ENCODE measurements at places on chromosomes 1 and 21. TPM values are rescaled to one million over a fixed set of nuclear protein-coding genes. Genes with fewer than 3 reads are reported as not detected.

C2CD2 gene
- 15.3 TPM for total RNA-seq

TOR1AIP1 gene
- 17.8 TPM for total RNA-seq

C1orf50 gene
- 5.3 TPM for total RNA-seq

GUCA2B gene
- total RNA-seq: not detected

IVL gene
- not detected for total RNA-seq

FCMR gene
- total RNA-seq: not detected

ANGPTL3 gene
- total RNA-seq: not detected

CHI3L1 gene
- total RNA-seq: 0.95 TPM

FCRL5 gene
- not detected for total RNA-seq

CELA2A gene
- total RNA-seq: not detected

PDC gene
- not detected for total RNA-seq

CLEC20A gene
- not detected for total RNA-seq

CCDC181 gene
- total RNA-seq: 13.2 TPM

ASTN1 gene
- total RNA-seq: 7.7 TPM

CYP4B1 gene
- total RNA-seq: not detected

BMP8B gene
- 0.24 TPM for total RNA-seq

FCRL2 gene
- total RNA-seq: not detected

ADCY10 gene
- not detected for total RNA-seq

C1orf226 gene
- total RNA-seq: 11.3 TPM

TCP10L gene
- total RNA-seq: 3.7 TPM
